ENCODE measurements at places on chromosomes 7 and 10.

DNA sequence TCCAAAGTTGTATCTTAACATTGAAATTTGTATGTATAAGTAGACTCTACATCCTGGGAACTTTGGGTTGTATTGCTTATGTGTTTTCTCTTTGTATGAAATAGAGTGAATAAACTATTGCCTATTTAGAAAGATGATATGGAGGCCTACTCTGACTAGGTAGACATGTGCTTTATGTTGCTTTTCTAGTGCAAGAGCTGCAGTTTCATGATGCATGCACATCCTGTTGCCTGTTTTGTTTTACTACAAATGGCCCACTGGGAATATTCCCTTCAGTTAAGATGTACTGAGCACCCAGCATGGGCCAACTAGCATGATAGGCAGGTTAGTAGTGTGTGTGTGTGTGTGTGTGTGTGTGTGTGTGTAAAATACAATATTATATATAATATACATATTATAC is 282.1 kb upstream of the LRGUK start:
- DNase-seq = no peak

- no peak for DNase-seq
Measured at GRCh38 chr7:46478046-46478445, 557.0 kb upstream of the IGFBP3 start.

GRCh38 chr7:8365499-8366110 is 67.8 kb upstream of the NXPH1 start:
- no peak for DNase-seq

GRCh38 chr10:12803776-12804175 is 197.7 kb downstream of the CCDC3 start:
- DNase-seq = no peak

DNA sequence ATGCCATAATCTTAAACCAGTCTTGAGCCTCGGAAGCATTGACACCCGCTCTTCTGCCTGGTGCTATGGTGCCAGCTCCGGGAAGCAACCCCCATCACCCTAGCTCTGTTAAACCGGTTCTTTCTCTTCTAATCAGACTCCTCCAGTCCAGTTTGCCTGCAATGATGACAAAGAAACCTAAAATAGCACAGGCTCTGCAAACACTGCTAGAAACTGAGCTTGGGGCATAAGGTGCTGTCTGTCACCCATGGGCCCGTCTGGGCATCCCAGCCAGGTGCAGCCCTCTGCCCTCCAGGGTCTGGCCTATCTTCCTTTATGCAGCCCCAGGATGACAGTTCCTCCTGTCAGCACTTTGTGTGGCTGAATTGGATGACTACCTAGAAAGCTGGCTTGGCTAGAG is 14.2 kb upstream of the CAMK2G start:
- no peak for DNase-seq

GRCh38 chr7:128725531-128725930 is 13.6 kb upstream of the CALU start:
- no peak for DNase-seq
